ENCODE measurements at places on chromosomes 16 and 17.
A peak's percentile ranks its signal among the peaks of the same experiment; 100 is the strongest.

DNA sequence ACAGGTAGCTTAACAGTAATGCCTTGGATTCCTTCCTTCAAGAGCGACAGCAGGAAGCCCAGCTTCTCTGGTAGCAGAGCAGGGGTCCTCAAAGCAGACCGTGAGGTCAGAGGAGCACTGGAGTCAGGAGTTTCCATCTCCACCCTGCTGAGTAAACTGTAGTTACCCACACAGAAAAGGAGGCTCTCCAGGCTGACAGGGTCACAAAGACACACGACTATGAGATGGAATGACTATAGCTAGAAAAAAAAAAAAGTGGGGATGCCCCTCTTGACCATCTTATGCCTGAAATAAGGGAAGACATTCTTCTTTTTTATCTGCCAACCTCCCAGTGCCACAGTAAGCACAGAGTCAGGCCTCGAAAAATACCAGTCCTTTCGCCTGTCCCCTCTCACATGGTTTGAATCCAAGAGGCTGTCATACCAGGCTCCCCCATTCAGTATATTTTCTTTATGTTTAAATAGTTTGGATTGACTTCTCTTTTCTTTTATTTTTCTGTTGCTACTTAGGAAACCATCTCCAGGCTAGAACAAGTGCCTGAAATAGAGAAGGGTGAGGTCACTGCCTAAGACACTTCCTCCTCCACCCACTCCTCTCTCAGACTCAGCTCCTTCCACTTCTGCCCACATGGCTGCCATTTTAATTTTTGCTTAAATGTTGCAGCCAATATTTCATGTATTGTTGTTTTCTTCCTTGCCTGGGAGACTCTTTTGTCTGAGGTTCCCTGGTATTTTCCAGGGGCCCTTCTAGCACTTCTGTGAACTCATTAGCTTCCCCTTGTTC, 707.4 kb downstream of the MAF start:
- DNase-seq = no peak

GRCh38 chr16:5854027-5854426, 756.4 kb upstream of the EEF2KMT start:
- no peak for DNase-seq

DNA sequence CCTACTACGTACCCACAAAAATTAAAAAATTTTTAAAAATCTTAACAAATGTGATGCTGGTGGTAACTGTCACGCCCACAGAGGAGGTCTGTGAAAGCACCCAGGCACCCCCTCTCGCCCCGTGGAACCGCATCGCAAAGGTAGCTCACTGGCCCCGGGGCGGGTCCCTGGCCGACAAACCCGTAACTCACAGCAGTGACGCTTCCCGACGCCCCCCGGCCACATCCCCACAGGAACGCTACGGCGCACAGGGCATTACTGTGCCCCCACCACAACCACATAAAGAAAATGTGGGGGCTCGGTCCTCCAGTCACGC, 366 bp downstream of the ANKS3 start:
- peak; percentile 22 for DNase-seq

DNA sequence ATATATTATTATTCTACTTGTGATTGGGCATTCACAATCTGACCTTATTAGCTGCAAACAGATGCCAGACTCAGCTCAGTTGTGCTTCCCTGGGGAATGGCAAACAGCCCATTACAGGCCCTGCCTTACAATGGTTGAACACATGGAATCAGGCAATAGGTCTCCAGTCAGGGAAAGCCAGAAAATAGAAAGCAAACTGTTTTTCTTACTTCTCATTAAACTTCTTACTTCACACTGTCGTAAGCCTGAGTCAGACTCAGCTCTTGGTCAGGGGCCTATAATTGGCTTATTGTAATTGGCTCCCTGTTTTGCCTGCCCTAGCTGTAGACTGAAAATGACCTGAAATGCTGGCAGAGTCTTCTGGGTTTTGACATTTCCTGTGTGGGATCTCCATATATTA, 77.0 kb upstream of the CA10 start:
- DNase-seq = no peak

- DNase-seq = no peak
These were observed 20.8 kb downstream of the UNC13D start for GRCh38 chr17:75823257-75824041.

- DNase-seq = no peak
These were observed 17.2 kb downstream of the NTAN1 start for GRCh38 chr16:15038689-15039088.

- no peak for DNase-seq
These were observed 210.8 kb downstream of the NTN1 start for GRCh38 chr17:9232155-9232475.

DNA sequence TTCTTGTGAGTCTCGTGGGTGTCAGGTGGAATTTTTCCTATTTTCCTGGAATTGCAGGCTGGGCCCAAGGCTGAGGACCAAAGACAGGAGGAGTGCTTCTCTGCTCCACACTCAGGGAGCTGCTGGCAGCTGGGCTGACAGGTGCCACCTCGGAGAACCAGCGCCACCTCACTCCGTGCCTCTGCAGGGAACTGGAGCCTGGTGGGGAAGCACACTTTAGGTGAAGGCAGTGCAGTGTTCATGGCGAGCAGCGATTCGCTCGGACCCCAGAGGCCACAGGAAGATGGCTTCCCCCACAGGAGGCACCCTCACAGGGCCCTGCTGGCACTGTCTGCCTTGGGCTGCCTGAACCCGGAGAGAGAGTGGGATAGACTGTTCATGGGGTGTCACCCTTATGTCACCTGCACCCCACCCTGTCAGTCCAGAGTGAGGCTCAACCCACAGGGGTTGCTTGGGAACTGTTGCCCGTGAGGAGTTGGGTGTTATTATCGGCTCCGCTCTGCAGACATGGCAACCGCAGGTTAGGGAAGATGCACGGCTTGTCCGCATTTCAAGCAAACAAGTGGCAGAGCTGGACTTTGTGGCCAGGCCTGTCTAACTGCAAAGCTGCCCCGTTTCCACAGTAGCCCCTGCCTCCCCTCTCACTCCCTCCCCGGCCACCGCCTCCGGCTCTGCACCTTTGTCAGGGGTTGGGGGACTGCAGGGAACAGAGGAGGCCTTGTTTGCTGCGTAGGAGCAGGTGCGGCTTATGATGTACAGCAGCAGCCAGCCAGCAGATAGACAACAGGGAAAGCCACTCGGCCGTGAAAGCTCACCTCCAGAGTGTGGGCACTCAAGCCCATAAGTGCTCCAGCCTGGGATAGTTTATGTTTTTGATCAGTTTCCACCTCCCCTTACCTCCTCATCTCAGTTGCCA, 15.5 kb downstream of the TBC1D24 start:
- no peak for DNase-seq

- DNase-seq = no peak
These were observed 5.3 kb downstream of the BEAN1 start for GRCh38 chr16:66432429-66432828.

GRCh38 chr16:50651835-50652438, 29.2 kb downstream of the SNX20 start:
- DNase-seq = no peak

DNA sequence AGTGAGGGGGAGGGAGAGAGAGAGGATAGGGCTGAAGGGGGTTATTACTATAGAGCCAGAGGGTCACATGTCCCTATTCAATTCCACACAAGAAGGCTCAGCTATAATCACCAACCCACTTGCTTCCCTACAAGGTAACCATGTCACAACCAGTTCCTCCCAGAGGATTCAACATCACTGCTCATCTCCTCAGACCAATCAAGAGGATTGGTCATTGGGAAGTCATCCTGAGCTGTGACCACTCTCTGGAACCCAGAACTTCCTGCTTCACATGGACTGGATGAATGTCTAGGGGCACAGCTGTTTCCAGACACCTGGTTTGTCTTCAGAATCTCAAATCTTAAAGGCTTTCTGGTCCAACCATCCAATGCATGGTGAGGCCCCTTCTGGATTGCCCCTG, 154.9 kb upstream of the SDK2 start:
- DNase-seq = no peak

- DNase-seq = peak; percentile 43
These were observed 43.5 kb upstream of the KLHDC4 start for GRCh38 chr16:87809150-87809902.

DNA sequence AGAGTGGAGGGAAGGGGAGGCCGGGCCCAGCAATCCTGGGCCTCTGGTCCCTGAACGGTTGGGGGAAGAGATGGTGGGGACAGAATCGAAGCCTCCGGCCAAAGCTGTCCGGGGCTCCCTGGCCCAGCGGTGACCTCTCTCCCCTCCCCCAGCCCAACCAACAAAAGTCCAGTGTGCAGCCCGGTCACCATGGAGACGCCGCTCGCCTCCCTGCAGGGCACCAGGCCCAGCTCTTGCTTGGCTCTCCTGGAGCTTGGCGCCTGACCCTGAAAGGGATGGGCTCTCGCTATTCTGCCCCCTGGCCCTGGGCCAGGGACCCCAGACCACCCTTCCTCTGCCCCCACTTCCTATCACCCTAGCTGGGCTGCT, 1.3 kb downstream of the METRN start:
- DNase-seq = no peak

- DNase-seq = no peak
These were observed 37.4 kb downstream of the PMFBP1 start for GRCh38 chr16:72134507-72134906.

- DNase-seq = no peak
These were observed 536 bp downstream of the TMC6 start for GRCh38 chr17:78127888-78128550.

DNA sequence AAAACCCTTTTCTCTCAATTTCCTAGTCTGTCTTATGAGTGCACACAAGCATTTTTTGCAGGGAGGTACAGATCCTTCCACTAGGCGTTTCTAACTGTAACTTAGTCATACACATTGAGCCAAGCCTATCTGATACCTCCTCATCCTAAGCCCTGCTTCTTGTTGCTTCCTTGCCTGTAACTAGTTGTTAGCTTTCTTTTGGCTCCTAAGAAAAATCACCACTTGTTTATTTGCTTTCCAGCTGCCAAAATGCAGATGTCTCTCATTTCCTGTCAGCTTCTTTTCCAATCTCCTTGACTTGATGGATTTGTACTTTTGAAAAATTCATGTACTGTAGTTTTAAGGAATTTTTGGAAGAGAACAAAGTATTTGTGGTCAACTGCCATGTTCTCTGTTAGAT, 73.7 kb downstream of the TNRC6C start:
- DNase-seq = no peak

DNA sequence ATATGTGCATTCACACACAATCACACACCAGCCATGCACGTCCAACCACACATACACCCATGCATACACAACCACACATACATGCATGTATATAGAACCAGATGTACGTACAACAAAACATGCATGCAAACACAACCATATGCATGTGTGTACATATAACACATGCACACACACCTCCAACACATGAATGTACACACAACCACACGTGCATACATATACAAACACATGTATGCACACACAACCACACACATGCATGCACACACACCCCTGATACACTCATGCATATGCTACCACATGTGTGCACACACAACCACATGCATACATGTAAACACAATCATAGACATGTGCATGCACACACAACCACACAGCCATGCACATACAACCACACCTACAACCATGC, 52.0 kb upstream of the SDK2 start:
- DNase-seq = no peak

DNA sequence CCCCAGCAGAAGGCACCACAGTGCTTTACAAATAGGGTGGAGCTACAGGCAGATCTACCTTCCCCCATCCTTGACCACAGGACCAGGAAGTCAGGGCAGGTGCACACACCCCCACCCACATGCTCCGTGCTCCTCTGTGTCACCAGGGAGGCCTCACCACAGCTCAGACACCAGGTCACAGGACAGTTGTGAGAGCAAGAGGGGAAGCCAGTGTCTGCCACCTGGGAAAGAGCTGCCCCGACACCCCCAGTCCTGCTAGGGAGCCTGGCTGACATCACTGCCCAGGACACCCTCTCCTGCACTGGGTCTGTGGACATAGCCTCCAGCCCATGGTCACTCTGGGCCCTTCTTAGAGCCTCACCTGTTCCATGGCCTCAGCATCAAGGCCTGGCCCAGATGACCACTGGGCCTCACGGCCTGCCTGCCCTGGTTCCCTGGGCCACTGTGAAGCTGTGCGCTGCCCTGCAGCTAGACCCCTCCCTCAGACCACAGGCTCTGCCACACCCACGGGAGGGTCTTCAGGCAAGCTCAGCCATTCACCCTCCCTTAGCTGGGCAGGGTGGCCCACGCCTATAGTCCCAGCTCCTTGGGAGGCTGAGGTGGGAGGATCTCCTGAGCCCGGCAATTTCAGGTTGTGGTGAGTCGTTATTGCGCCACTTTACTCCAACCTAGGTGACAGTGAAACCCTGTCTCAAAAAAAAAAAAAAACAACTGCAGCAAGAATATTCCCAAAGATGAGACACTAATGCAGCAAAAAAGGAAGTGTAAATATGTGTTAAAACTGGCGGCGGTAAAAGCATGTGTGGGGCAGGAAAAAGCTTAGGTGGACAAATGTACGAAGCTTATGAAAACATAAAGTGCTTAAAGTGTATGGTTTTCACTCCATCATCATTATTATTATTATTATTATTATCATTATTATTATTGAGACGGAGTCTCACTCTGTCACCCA, 14.2 kb downstream of the POLR3K start:
- no peak for DNase-seq

GRCh38 chr16:51553314-51553713, 402.2 kb upstream of the SALL1 start:
- no peak for DNase-seq

GRCh38 chr16:50940275-50940854, 198.5 kb downstream of the CYLD start:
- DNase-seq = no peak

DNA sequence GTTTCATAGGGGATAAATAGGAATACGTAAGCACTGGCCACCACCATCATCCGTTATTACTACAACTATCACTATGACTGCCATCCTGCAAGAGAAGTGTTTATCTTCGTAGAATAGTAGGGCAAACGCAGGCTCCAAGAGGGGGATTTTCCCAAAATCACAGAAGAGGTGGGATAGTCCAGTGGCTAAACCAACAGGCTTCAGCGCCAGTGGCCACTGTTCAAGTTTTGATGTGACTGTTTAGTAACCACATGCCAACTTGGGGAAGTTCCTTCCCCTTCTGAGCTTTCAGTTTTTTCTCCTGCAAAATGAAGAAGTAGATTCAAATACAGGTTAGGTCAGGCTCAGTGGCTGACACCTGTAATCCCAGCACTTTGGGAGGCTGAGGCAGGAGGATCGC, 60.7 kb upstream of the GRIN2A start:
- DNase-seq = no peak

DNA sequence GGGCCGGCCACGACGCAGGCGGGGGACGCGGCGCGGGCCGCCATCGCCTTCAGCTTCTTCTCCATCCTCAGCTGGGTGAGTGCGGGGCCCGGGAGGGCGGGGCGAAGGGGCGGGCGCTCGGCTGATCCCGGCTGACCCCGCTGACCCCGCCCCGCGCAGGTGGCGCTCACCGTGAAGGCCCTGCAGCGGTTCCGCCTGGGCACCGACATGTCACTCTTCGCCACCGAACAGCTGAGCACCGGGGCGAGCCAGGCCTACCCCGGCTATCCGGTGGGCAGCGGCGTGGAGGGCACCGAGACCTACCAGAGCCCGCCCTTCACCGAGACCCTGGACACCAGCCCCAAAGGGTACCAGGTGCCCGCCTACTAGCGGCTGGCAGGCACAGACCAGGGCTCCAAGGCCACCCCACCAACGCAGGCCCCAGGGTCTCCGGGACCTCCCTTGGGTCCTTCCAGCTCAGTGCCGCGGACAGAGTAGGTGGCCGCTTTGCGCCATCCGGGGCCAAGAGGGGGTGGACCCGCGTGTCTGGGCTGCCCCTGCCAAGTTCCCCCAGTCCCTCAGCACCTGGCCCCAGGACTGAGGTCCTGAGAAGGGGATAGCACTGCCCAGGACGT, 3.0 kb downstream of the SYNGR3 start:
- DNase-seq = no peak

- no peak for DNase-seq
These were observed 29.6 kb downstream of the DNAH3 start for GRCh38 chr16:21120976-21121520.

All from HTR-8/SVneo (cell line).